ENCODE measurements at places on chromosomes 5 and 9. TPM values are rescaled to one million over a fixed set of nuclear protein-coding genes. Genes with fewer than 3 reads are reported as not detected.

- no peak for DNase-seq
Observed at GRCh38 chr9:100355561-100355960, 2.8 kb upstream of the TEX10 start.

GRCh38 chr9:4366591-4367330, 66.9 kb upstream of the GLIS3 start:
- peak; percentile 84 for DNase-seq

DNA sequence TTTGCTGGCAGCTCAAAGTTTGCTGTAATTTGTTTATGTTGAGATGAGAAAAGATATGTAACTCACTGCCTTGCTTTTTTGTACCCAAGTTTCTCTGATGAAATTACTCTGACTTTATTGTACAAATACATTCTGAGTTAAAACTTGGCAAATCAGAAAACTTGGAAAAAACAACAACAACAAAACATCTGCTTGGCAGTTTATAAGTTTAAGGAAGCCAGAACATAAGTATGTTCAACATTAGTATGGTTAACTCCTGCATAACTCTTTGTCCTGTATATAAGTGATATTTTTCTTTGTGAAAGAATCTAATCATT, 233.1 kb downstream of the MAST4 start:
- no peak for DNase-seq

GRCh38 chr5:137176126-137176525, 323.0 kb downstream of the SPOCK1 start:
- no peak for DNase-seq

GRCh38 chr5:122229551-122229950, 82.5 kb upstream of the SNCAIP start:
- peak; percentile 35 for DNase-seq

Gene C5orf58
- not detected for total RNA-seq

DNA sequence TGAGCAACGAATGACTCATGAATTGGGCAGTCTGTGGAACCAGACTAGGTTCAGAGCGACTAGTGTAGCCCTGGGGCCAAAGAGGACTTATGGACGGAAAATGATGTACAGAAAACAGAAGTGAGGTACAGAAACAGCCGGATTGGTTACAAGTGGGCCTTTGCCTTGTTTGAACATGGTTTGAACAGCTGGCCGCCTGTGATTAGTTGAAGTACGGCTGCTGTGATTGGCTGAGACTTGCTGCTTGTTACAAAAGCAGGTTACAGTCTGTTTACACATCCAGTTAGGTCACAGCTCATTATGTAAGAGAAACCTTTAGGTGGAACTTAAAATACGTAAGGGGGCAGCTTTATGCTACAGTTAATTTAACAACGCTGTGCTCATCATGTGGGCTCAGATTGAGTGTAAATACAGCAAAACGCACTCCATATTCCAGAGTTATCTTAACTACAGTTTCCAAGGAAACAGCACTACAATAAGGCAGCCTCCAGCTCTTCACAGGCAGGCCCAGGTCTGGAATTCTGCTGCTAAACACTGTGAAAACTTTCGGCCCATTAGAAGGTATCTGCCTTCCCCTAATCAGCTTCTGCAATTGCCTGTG, 6.5 kb downstream of the AMACR start:
- DNase-seq: peak; percentile 66

DNA sequence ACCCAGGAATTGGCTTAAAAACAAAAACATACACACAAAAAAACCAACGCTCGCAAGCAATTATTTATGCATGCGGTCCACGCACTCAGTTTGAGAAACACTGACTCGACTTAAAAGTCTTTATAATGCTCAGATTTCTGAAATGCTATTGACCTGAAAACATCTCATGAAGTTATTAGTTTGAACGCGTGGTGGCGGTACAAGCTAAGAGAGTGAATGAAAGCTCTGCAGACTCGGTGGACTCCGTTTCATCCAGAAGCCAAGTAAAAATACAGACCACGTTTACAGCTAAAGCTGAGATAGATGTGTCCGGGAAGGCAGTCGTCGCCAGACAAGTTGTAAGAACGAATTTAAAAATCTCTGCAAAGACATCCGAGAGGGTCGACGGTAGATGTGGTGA, at the start of gene PCDHB6:
Gene PCDHB6, plus strand, starts transcription at position 246 of the 400 bp plus-strand sequence. CDS start 201 bp downstream, outside the sequence.
- peak; percentile 60 for DNase-seq

Gene AFAP1L1
- 14.3 TPM for total RNA-seq

Measured in RPMI7951 (cell line).